ENCODE measurements at places on chromosomes 1 and 21.

DNA sequence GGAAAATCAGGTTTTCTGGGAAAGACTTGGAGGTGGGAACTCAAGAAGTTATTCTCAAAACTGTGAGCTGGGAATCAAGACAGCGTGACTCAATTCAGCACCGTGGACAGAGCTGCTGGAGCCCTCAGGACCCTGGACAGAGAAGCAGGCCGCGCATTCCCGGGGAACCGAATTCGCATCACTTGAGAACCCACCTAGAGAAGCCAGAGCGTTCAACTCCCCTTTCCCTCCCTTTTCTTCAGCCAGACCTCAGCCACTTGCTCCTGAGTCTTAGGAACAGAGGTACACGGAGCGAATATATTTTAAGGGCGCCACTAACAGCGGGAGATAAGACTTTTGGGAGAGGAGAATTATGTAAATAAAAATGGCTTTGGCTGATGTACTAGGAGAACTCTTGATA lies 2.0 kb upstream of the LIN28A start:
- peak; percentile 34 for DNase-seq

GRCh38 chr1:153389973-153390879 lies 647 bp downstream of the S100A8 start:
- no peak for DNase-seq

- no peak for DNase-seq
Observed at GRCh38 chr21:44379991-44380865, 26.8 kb downstream of the TRPM2 start.

DNA sequence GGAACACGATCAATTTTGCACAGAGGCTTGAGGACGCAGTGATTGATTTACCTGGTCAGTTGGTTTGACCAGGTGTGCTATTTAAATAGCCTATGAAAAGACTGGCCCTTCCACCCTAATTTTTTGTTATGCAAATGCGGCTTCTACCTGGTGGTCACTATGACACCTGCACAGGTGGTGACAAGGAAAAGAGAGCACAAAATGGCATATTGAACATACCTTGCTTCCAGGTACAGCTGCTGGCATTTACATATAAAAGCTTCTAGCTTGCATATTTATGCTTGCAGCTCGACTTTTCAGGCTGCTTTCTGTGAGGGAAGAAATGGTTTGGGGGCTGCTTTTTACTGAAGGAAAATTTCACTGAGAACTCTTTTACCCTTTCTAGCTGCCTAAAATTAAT lies 15.3 kb upstream of the FMO4 start:
- no peak for DNase-seq

- no peak for DNase-seq
Observed at GRCh38 chr1:109719337-109719837, 7.3 kb downstream of the GSTM5 start.

- DNase-seq = no peak
Observed at GRCh38 chr1:198912046-198912445, 273.2 kb downstream of the PTPRC start.

DNA sequence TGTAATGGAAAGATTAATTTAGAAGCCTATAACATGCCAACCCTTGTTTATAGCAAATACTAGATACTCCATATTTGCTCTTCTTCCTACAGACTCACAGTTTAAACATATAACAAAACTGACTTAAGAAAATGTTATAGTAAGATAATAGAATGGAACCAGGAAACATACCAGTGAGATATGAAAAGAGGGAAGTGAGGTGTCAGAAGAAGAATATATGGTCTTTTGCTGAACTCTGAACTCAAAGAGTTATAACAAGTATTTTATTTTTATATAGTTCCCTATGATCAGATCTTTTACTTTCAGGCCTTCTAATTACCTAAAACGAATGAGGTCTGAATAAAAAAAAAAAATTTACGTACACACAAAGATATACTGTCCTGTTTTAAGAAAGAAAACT lies 20.9 kb downstream of the TMED5 start:
- no peak for DNase-seq

DNA sequence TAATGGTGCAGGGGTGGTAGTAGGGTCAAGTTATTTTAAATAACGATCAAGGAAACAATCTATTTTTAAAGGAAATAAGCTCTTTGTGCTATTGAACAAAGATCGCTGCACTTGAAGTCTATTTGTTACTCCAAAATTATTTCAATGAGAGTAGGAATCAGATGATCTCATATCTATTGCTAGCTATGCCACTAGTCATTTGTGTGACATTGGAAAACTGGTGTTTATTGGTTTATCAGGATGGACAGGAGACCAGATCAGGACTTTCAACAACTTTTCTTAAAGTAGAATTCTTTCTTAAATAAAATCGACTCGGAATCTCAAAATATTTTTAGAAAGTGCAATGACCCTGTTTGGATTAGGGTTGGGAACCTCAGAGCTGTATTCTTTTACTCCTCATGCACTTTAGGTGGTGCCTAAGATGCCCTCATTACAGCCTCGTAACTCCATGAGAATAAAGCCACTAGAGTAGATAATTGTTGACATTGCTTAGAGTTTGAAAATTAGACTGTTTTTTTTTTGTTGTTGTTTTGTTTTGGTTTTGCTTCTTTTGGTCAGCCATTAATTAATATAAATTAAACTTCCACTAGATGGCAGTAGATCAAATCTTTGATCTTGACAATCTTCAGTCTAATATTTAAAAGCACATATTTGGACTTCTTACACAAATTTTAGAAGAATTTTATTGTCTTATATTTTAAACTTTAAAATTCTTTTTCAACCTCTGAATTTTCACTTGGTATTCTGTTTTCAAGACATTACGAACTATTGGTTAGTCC lies 352.4 kb downstream of the USP25 start:
- DNase-seq = no peak

- no peak for DNase-seq
Observed at GRCh38 chr21:37039411-37040075, 33.0 kb downstream of the RIPPLY3 start.

DNA sequence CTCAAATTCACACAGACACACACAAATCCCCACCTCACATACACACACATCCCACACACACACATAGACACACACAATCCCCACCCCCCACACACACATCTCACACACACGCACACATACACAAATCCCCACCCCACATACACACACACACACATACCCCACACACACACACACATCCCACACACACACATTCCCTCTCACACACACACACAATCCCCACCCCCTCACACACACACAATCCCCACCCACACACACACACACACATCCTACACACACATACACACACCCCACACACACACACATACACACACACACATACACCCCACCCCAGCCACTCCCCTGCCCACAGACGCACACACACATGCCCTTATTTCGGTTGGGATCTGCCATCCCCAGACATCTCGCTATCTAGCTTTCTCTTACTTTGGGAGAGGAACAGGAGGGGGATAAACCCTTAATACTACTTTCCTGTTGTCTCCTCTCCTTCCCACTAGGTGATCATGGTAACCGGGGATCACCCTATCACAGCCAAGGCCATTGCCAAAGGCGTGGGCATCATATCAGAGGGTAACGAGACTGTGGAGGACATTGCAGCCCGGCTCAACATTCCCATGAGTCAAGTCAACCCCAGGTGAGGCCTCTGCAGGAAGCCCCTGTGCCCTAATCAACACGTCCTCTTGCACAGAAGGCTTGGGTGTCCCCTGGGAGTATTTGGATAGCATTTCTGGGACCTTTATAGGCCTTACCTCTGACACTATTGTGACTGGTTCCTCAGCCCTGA lies 17.2 kb upstream of the ATP1A4 start:
- DNase-seq = no peak

DNA sequence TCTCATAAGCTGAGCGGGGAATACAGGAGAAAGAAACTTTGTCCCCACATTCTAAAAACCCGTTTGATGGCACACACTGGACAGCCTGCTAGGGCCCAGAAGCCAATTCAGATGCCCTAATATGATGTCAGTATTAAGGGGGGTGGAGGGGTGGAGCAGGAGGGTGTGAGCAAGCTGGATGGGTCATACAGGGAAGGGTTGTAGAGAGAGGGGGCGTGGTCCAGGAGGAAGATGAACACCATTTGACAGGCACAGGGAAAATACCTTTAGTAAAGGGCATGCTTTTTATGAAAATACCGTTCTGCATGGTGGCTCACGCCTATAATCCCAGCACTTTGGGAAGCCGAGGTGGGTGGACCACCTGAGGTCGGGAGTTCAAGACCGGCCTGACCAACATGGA lies 6.0 kb downstream of the TARS2 start:
- DNase-seq = no peak

- no peak for DNase-seq
Observed at GRCh38 chr1:198714271-198714670, 75.4 kb downstream of the PTPRC start.

DNA sequence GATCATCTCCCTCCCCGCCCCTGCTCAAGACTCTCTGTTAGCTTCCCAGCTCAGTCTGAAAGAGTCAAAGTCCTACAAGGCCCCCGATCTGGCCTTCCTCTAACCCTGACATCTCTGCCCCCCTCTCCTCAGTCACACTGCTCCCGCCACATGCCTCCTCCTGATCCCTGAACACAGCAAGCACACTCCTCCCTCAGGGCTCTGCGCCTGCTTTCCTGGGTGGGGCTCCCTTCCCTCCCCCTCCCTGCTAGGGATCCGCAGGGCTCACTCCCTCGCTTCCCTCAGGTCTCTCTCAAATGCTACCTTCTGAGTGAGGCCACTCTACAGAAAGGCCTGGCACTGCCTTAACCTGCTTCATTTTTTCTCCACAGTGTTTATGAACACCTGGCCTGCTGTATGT lies 5.7 kb upstream of the GALE start:
- DNase-seq = no peak

DNA sequence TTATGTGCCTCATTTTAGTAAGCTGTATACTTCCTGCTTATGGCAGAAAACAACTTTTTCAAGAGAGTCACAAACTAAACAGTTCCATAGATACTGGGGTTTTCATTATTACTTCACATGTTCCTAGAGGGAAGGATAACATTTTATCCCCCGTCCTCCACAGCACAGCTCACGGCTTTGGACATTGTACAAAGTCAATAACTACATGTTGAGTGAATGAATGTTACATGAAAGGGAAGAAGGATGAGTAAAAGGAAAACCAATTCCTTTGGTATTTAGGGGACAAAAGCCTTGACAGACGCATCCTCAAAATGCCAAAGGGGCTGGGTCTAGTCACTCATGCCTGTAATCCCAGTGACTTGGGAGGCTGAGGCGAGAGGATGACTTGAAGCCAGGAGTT lies 14.8 kb downstream of the PI4KB start:
- no peak for DNase-seq

DNA sequence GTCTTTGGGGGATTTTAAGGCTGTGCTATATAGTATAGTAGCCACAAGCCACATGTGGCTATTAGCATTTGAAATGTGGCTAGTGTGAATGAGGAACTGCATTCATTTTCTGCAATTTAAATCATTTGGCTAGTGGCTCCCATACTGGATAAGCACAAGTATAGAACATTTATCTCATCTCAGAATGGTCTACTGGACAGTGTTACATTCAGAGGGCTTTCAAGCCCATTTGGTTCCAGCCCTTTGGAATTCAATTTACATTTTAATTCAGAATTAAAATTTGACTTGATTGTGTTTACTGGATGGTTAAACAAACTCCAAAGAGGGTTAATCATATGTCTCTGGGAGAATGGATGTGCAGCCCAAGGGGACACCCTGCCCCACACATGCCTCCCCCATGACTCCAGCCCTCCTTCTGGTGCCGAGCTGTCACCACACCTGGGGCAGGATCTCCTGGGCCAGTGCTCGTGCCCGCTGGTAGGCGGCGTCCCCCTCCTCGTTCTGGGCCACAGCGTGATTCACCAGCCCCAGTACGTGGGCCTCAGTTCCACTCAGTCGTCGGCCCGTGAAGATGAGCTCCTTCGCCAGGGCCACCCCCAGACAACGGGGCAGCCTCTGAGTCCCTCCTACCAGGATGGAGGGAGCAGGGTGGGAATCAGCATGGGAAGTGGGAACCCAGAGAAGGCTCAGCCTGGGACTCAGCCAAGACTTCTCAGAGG lies 17.2 kb downstream of the ECHDC2 start:
- DNase-seq = no peak

DNA sequence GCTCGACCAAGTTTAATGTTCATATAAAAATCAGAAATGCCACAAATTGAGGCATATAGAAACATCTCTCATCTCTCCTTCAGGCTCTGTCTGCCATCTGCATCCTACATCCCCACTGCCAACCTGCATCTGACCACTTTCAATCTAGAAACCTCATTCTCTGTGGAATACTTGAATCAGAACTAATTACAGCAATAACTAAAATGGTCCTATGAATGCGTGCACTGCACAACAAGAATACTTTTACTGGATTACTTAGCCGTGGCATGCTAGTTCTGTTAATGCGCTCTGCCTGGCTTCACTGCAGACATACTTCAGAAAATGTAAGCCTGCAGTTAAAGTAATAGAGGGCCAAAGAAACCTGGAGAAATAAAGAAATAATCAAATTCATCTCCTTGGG lies 89.8 kb upstream of the NR5A2 start:
- DNase-seq = no peak

DNA sequence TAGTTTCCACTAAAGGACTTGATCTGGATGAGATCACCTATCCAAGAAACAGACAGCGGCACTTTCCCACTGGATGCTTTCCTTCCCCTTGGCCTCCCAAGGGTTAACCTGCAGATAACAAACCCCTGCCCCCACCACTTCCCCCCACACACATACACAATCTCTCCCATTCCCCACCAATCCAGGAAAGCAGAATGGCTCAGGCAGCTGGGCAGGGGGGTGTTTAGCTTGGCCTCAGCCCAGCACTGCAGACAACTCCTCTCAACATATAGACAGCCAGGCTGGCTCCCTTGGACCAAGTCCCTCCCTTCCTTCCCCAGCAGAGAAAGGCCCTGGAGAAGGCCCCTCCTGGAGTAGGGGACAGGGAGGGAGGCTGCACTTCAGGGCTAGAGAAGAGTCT lies 24.6 kb downstream of the PLEKHA6 start:
- DNase-seq = no peak

DNA sequence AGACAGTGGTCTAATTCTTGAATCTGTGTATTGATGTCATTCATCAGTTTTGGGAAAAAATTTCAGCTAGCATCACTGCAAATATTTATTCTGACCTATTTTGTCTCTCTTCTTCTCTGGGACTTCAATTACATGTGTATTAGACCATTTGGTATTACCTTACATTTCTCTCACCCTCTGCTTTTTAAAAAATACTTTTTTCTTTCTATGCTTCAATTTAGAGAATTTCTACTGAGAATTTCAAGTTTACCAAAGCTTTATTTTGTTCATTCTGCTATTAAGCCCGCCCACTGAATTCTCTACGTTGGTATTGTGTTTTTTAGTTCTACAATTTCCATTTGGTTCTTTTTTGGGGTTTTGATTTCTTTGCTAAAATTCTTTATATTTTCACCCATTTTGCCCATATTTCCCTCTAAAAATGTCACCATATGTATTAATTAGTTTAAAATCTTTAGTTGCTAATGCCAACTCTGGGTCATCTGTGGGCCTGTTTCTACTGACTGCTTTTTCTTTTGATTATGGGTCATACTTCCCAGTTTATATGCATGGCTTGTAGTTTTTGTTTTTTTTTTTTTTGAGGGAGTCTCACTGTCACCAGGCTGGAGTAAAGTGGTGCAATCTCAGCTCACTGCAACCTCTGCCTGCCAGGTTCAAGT lies 212.0 kb downstream of the DYRK1A start:
- DNase-seq = no peak

- DNase-seq = no peak
Observed at GRCh38 chr1:172277989-172278388, 142.5 kb upstream of the C1orf105 start.

- DNase-seq = no peak
Observed at GRCh38 chr1:96845464-96845863, 123.9 kb downstream of the PTBP2 start.

Measured in stimulated activated CD4-positive, alpha-beta T cell treated with anti-CD3 and anti-CD28 coated beads, TNF-alpha, amount 100 ng/mL, for 48 hours (primary cell).